ENCODE measurements at places on chromosomes 11 and 22. TPM values are rescaled to one million over a fixed set of nuclear protein-coding genes. Genes with fewer than 3 reads are reported as not detected.
A peak's percentile ranks its signal among the peaks of the same experiment; 100 is the strongest.

Gene ZP1
- total RNA-seq = 0.57 TPM

- peak; percentile 11 for DNase-seq
These were observed 147.0 kb downstream of the APOL5 start for GRCh38 chr22:35864545-35865165.

DNA sequence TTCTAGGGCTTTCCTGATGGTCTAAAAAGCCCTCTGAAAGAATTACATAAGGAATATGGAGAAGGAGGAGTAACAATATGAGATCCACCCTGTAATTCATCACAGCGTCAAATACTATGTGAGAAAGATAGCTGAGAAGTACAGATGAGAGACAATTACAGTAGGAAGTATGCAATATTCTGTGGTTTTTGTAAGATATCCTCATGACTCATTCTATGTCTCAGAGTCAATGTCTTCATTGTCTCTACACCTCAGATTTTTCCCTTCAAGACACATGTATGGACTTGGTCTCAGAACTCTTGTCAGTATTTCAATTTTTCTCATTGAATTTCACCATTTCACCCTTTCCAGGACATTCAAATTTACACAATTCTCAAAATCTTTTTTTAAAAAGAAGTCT lies 343.3 kb upstream of the CTSC start:
- DNase-seq = peak; percentile 1

Gene FAM111A
- 80.8 TPM for total RNA-seq

GRCh38 chr11:114064216-114064615 lies 4.7 kb downstream of the ZBTB16 start:
- no peak for DNase-seq

Data from LHCN-M2 (cell line).